ENCODE measurements at places on chromosomes 12 and 14. TPM values are rescaled to one million over a fixed set of nuclear protein-coding genes. Genes with fewer than 3 reads are reported as not detected.

The CLMN gene
- total RNA-seq = 2.8 TPM

DNA sequence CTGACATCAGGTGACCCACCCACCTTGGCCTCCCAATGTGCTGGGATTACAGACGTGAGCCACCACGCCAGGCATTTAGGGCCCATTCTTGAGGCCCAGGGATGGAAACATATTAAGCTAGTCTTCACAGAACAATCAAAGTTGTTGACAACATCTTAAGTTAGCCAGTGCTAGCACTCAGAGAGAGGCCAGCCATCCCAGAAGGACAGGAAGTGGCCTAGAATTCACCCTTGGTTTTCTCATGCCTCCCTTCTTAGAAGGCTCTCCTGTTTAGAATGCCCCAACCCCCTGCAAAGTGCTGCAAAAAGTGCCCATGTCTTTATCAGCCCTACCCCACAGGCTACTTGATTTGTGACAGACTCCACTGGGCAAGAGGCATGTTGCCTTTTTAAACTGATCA is 12.1 kb upstream of the OR6J1 start:
- no peak for DNase-seq

DNA sequence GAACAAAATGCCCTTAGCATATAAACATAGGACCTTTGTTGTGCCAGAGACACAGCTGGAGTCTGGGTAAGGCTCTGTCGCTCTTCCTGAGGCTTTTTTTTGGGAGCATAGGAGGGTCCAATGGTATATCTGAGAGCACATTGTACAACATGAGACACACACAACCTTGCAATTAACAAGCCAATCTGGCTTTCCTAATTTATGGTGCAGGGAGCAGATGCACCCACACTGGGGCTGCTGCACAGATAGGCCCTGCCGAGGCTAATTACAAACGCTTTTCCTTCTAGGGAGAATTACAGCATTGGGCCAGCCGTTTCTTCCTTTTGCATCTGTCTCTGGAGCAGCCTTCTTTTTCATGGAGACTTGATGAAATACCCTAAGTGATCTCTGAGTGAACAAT is 75.0 kb upstream of the OVCH1 start:
- no peak for DNase-seq

DNA sequence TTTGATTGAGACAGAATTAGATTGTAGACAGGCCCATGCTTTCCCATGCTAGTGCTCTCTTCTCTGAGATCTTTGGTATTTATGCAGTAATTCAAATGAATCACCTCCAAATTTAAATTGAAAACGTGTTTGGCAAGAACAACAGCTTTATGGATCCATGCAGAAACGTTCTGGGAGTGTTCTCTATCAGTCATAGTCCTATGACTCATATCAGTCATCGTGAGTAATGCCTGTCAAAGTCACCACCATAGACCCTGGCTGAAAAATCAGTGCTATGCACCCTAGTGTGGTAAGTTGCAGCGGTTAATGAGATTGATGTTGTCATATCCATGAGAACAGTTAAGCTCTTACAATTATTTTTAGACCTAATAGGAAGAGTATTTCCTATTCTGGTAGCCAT is 90.1 kb upstream of the FOXG1 start:
- DNase-seq = peak; percentile 93

Measured in M059J (cell line).